ENCODE measurements at places on chromosomes 3 and 15.

DNA sequence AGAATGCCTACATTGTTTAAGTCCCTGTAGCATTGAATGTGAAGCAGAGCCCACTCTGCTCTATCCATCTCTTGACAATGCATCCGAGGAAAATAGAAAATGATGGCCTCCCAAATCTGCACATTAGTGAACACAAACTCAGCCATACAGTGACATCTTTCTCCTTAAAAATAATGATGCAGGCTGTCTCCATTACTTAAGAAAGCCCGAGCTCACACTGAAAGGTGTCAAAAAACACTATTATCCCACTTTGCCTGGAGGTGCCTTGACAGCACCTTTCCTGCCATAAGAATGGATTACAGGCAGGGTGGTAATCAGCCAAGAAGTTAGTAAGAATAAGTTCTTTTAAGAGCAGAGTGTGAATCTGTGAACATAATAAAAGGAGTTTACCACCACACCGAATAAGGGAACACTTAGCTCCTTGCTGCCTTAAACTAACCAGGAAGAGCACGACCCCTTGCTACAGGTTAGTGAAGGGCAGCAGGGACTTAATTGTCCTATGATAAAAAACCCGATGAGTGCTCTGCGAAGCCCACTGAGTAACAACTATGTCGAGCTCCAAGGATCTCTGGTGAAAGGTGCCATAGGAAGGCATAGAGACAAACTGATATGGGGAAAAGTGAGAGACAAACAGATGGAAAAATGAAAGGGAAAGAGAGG is 123.2 kb upstream of the TUSC7 start:
- no peak for DNase-seq

DNA sequence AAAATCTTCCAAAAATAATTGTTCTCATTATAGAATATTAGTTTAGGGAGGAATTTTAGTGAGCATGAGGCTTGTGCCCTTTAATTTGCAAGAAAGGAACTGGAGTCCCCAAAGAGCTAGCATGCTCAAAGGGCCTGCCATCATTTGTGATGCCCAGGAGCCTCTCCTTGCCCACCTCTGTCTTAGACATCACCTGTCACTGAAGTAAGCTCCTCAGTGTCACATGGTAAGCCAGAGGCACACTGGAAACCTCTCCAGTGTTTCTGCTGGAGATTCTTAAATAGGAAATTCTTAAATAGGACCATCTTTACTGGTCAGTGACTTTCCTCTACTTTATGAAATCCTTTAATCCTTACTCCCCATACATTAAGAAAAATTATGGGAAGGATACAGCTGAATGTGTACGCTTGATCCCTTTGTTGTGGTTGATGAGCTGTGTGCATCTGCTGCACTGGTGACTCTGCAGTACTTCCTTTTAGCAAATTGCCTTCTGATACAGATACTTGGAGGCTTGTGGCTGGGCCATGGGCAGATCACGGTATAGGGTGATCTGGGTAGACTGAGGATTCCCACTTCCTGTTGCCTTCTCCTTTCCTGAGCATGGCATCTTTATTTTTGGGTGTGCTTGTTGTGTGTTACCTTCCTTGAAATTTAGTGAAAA is 197.4 kb downstream of the KLHL25 start:
- DNase-seq: no peak

DNA sequence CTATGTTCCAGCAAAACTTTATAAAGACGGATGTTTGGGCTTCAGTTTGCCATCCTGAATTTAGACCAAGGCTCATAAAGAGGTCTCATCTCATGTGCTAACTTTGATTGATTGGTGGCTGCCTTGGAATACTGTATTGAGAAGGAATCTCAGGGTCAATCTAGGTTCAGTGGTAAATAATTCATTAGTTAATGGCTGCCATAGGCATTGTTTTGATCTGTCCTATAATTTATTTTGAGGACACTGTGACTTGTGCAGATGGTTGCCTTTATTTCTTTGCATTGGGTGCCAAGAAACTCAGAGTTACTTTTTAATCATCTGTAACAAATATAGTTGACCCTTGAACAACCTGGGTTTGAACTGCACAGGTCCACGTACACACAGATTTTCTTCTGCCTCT is 159.8 kb downstream of the B3GALNT1 start:
- no peak for DNase-seq

GRCh38 chr3:45597171-45597570 is 2.6 kb downstream of the LIMD1 start:
- DNase-seq: no peak

GRCh38 chr3:160577556-160578195 is 12.3 kb upstream of the KPNA4 start:
- DNase-seq: no peak

DNA sequence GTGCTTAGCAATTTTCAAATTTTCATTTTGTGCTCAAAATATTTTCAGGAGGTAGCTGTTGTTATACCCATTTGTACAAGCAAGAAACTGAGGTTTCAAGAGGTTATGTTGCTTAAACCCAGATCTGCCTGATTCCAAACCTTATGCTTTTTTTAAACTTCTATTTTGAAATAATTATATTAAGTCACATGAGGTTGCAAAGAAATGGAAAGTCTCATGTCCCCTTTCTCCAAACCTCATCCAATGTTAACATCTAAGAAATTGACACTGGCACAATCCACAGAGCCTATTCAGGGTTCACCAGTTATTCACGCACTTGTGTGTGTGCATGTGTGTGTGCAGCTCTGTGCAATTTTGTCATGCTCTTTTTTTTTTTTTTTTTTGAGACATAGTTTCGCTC is 35.1 kb downstream of the B3GNT5 start:
- no peak for DNase-seq

DNA sequence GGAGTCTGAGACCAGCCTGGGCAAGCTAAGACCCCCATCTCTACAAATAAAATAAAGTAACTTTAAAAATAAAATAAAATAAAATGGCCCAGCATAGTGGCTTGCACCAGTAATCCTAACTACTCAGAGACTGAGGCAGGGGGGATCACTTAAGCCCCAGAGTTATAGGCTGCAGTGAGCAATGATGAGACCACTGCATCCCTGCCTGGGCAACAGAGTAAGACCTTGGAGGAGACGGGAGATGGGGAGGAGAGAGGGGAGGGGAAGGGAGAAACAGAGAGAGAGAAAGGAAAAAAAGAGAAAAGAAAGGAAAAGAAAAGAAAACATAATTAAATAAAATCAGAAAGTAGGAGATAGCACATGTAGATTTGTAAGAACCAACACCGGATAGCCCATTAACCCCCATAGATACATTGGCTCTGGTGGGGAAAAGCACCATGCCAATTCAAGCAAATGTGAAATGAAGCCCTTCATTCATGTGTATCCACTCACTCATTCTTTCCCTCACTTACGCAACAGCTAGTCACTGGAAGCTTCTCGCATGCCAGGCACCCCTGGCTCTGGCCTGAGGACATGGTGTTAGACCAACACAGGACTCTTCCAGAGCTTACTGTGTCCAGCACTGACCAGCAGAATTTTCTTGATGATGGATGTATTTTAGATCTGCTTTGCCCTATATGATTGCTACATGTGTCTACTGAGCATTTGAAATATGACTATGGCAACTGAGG is 183.2 kb downstream of the MAGI1 start:
- DNase-seq: no peak

- no peak for DNase-seq
Measured at GRCh38 chr3:138694287-138695007, 85.9 kb downstream of the FAIM start.

GRCh38 chr3:139324456-139324855 is 19.4 kb upstream of the MRPS22 start:
- DNase-seq: no peak

- DNase-seq: no peak
Measured at GRCh38 chr3:60190073-60190472, 1061.2 kb downstream of the FHIT start.

DNA sequence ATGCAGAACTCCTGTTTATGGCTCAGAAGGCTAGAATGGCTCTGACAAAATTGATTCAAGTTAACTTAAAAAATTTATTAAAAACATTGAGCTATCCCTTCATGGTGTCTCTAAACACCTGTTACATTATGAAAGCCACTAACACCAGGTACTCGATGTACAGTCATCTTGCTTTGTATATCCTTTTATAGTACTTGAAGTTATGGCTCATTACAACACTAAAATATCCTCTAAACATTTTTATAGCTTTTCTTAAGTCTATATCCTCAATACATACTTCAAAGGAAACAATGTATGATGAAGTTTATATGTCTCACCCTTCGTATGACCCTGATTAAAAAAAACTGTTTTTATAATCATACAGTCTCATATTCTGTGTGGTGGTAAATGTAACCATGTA is 38.2 kb downstream of the SLITRK3 start:
- peak; percentile 21 for DNase-seq

DNA sequence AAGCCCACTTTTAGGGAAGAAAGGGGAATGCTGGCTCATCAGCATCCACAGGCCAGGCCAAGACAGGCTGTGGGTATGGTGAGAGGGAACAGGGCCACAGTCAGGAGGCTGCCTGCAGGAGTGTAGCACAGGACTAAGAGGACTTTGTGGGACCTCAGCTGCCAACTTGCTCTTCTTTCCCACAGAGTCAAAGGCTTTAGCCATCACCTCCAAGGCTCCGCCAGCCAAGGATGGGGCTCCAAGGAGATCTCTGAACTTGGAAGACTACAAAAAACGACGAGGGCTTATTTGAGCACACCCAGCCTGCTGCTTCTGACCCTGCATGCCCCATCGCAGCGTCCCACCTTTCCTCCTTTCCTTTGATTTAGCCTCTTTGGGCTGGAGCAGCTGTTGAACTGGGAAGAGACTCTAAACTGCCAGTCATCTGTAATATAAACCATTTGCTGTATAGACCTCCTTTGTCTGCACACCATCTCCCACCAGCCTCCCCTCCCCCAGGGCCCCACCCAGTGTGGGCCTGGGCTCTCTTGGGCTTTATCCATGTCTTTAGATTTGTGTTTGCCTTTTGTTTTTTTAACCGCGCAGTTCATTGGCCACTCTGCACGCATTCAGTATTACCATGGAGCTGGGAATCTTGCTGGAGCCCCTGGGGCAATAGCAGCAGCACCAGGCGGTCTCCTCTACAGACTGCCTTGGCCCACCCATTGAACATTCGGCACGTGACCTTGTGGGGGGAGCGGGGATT is 13.1 kb upstream of the ITPKA start:
- no peak for DNase-seq

DNA sequence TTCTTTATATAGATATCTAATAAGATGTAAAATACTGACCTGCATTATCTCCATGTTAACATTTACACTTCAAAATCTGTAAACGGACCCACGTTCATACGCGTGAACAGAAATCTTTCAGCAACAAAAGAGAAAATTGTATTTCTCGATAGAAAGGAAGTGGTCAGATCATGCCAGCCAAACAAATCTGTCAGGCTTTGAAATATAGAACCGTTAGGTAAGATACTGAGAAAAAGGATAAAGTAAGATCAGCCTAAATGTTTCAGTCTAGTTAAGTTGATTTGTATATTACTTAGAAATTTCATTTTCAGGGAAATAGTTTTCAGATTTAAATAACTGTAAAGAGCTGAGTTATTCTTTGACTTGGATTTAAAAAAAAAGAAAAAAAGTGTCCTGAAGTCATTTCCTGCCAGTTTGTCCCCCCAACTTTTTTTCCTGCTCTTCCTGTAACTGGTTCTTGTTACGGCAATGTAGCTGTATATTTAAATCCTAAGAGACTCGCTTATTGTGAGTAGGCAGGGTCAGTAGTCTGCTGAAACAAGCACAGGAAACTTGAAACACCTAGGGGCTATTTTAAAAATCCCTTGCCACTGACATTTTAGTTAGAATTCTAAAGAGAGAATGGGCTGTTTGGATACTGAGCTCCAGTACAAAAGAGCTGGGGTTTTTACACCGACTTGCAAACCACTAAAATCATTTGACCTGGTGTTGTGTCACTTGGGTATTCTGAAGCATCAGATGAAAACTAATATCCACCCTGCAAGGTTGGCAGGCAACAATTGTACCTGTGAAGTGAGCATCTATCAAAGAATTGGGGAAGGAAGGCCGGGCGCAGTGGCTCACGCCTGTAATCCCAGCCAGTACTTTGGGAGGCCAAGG is 237.5 kb downstream of the UBE2E2 start:
- no peak for DNase-seq

DNA sequence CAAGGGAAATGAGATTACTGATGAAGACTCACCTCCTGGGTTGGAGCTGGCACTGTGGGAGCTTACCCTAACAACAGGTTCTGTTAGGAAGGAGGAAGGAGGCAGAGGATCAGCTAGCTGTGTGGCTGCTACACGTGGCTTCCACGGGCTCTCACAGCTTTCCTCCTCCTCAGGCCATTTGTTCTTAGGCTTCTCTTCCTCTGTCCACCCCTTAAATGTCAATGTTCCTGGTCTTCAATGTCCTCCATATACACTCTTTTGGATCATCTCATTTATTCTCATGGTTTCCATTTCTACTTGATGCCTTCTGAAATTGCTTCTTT is 5.0 kb downstream of the PIGZ start:
- DNase-seq: no peak

- no peak for DNase-seq
Measured at GRCh38 chr3:155325263-155325835, 31.9 kb upstream of the STRIT1 start.

DNA sequence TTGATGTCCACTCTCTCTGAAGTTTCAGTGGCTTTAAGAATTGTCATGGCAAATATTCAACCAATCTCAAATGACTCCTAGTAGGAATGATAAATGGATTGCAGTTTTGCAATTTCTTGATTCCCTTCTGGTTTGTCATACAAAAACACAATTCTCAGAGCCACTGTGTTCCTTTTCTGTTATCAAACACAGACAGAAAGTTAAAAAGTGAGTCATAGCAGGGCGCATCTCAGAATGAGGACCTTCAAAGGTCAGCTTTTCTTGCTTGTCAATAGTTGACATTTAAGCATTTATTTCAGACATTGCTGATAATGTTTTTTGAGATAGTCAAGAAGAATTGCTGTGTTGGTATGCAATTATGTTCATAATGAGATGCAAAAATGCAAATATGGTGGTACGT is 405.9 kb downstream of the NR2F2 start:
- DNase-seq: no peak

DNA sequence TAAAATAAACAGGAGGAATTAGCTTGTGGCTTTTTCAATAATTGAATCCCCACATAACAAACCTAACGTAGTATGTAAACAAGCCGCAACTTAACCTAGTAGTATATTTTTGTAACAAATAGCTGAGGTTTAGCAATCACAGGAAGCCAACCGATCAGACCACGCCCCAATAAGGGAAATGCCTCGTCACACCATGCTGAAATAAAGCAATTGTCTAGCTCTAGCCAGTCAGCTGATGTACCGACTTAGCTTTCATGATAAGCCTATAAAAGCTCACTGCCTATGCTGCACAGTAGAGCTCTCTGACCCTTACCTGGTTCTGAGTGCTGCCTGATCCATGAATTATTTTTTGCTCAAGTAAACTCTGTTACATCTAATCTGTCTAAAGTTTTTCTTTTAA is 208.9 kb downstream of the ROBO1 start:
- DNase-seq: no peak

- peak; percentile 31 for DNase-seq
Measured at GRCh38 chr15:66924889-66925288, 140.5 kb upstream of the SMAD3 start.

DNA sequence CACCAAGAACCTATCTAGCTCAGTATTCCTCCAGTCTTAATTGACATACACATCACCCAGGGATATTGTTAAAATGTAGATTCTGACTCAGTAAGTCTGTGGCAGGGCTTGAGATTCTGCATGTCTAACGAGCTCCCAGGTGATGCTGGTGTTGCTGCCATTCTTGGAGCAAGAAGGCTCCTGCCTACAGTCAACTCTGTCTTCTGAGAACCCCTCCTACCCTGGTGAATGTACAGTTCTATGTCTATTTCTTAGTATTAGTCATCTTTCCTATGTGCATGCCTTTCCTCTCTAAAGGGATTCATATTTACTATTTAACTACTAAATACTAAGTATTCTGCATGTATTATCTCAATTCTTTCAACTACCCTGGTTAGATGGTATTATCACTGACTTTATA is 268.7 kb downstream of the EDEM1 start:
- no peak for DNase-seq

Measured in NCI-H187 treated with DMSO at 0.1 percent for 48 hours (cell line).